ENCODE measurements at places on chromosomes 3 and 15.

GRCh38 chr15:31974855-31975829 lies 55.2 kb upstream of the CHRNA7 start:
- DNase-seq: no peak

GRCh38 chr15:80429964-80430363 lies 25.8 kb downstream of the ARNT2 start:
- no peak for DNase-seq

DNA sequence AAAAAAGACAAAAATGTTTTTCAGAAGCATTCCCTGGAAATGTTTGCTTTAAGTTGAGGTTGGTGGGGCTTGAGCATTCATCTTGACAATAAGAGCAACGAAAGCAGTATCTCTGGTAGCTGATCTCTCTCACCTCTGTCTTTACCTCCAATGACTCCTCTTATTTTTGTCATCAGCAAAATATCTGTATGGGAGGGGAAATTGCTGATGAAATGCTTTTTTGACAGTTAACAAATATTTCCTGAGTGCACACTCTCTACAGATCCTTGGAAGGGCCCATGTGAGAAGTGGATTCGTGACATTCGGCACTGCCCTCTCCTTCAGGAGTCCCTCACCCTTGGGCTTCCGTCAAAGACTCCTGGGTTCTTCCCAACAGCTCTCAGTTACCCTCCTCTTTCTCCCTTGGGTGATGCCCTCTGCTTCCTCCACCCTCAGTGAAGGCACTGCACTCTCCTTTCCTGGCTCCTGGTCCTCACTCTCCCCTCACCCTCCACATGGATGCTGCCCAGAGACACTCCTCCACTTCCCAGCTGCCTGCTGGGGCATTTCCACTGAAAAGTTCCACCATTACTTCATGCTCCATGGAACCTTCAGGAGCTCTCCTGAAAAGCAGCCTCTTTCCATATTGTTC lies 2.9 kb upstream of the CGNL1 start:
- DNase-seq: no peak

DNA sequence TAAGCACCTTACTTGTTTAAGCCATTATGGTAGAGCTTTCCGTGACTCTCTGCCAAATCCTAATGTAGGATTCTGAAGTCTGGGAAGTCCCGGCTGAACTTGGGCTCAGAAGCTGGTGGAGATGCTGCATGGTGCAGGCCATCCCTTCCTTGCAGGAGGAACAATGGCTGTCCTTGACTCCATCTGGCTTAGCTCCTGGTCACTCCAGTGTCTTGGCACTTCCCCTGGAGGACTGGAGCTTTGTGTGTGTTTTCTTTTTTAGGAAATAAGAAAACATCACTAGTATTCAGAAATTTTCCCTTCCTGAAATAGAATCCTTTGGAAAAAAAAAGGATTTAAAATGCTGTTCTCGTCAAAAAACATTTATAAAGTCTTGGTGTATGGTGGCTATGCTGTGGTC lies 209.3 kb upstream of the ROPN1 start:
- DNase-seq: no peak

- DNase-seq: no peak
Measured at GRCh38 chr3:115525731-115526130, 97.6 kb upstream of the GAP43 start.

DNA sequence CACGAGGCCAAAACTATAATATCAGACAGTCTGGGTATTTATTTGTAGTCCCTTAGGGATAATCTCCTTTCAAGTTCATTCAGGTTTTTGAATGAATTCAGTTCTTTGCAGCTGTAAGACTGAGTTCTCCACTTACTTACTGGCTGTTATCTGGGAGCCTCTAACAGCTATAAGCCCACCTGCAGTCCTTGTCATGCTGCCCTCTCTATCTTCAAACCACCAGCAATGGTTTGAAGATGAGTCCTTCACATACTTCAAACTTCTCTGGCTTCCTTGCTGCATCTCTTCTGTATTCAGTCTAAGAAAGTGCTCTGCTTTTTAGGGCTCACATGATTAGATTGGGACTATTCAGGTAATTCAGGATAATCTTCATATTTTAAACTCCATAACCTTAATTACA lies 154.5 kb upstream of the STT3B start:
- no peak for DNase-seq

GRCh38 chr15:65856821-65857455 lies 12.4 kb upstream of the RAB11A start:
- DNase-seq: no peak

- DNase-seq: no peak
Measured at GRCh38 chr3:49198161-49198560, 26.8 kb downstream of the KLHDC8B start.

DNA sequence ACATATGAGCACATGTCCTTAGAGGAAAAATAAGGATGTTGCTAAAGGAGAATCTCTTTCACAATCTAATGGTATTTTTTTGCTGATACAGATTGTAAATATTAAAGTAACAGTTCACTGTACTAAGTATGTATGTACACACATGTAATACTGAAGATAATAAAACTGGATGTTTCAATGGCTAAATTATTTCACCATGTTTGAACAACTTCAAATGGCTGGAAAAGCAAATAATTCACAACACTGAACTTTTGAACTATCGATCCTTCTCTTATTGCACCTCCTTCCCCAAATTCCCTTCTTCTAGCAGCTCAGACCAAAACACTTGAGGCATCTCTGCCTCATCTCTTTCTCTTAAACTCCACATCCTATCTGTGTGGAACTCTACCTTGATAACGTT lies 149.5 kb downstream of the EPHA3 start:
- no peak for DNase-seq

- no peak for DNase-seq
Measured at GRCh38 chr3:98763819-98764418, 779 bp downstream of the ST3GAL6 start.

DNA sequence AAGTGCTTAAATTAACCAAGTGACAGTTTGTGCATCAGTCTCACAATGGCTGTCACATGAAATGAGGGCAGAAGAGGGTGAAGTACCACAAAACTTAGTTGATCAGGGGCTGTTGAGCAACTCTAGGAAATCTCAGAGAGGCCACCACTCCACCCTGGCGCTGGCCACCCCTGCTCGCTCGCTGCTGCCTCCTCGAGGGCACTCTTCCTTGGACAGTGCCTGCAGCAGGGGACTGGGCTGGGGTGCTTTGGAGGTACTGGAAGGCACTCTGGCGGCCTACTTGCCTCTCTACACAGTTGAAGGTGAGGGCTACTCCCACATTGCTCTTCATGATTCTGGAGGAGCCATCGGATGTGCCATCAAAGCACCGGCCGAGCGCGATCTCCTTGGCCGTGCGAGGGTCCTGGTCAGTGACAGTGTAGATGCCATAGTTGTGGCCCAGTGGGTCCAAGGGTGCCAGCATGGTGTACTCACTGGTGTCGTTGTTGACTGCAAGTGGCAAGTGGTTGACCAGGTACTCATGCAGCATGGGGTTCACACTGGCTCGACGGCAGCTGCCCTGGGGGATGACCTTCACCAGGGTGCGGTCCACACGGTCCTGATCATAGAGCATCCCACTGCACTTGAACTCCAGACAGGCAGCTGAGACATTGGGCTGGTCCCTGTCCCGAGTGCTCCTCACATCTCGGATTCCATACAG lies 11.6 kb upstream of the CLPX start:
- no peak for DNase-seq

- DNase-seq: no peak
Measured at GRCh38 chr15:55528812-55529211, 20.8 kb upstream of the DNAAF4 start.

GRCh38 chr15:90681480-90681879 lies 35.7 kb upstream of the BLM start:
- DNase-seq: no peak

GRCh38 chr3:16402451-16402850 lies 111.0 kb downstream of the RFTN1 start:
- no peak for DNase-seq

DNA sequence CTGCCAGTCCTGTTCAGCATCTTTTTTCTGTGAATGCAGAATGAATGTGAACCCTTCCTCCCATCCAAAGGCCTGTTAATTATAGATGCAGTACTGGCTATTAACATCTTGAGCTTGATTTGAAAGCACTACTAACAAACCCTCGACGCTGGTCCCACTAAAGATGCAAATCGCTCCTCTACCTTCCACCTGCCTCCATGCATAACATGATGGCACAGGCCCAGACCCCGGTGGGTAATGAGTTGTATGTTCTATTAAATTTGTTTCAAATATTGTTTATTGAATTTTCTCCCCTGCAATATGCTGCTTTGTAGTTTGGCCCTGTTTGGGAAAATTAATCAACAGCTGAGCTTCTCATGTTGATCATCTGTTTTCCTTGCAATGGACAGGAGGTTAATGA lies 69.3 kb downstream of the RAB11A start:
- no peak for DNase-seq

DNA sequence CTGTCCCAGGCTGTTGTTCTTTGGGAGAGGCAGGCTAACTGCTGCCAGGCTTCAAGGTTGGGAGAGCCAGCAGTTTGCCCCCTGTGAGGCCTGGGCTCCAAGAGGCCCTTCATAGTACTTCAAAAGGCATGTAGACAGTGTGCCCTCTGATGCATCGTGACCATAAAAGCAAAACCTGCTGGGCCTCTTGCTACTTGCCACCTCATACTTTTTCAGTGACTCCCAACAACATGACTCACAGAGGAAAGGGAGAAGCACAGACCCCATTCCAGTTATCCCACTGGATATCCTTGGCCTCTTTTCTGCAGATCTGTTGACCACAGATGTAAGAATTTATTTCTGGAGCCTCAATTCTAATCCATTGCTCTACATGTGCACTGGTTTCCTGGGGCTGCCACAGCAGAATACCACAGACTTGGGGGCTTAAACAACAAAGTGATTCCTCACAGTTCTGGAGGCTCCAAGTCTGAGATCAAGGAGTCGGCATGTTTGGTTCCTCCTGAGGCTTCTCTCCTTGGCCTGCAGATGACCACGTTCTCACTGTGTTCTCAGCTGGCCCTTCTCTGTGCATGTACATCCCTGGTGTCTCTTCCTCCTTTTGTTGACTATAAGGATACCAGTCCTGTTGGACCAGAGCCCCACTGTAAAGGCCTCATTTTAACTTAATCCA lies 8.9 kb upstream of the NSMCE3 start:
- no peak for DNase-seq

- no peak for DNase-seq
Measured at GRCh38 chr3:101249522-101249921, 70.9 kb downstream of the IMPG2 start.

- DNase-seq: no peak
Measured at GRCh38 chr15:72197460-72198355, at the start of gene GRAMD2A. Gene GRAMD2A, minus strand, starts transcription at chr15:72197787.

- DNase-seq: no peak
Measured at GRCh38 chr3:14283092-14283812, 104.6 kb downstream of the LSM3 start.

GRCh38 chr3:80227216-80227615 lies 459.4 kb upstream of the ROBO1 start:
- DNase-seq: no peak

DNA sequence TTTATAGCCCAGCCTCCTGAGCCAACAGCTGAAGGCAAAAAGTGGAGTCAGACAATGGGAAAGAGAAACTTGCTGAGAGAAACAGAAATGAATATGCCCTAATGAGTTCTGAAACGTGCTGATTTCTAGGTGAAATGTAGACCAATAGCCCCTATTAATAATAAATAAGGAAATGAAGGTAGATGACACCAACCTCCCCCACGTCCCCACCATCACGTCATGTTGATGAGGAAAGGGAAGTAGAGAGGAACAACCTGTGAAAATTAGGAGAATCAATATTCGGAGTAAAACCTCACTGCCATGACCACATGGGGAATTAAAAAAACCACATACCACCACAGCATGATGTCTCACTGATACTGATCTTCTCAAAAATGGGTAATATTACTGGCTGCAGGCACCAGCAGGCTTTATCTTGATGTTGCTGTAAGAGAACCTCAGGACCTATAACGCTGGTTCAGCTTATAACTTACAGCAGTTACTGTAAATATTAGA lies 64.0 kb downstream of the KAT2B start:
- DNase-seq: no peak

GRCh38 chr3:177921153-177921552 lies 615.1 kb upstream of the KCNMB2 start:
- DNase-seq: no peak

GRCh38 chr15:58556541-58556940 lies 124.8 kb downstream of the LIPC start:
- no peak for DNase-seq

DNA sequence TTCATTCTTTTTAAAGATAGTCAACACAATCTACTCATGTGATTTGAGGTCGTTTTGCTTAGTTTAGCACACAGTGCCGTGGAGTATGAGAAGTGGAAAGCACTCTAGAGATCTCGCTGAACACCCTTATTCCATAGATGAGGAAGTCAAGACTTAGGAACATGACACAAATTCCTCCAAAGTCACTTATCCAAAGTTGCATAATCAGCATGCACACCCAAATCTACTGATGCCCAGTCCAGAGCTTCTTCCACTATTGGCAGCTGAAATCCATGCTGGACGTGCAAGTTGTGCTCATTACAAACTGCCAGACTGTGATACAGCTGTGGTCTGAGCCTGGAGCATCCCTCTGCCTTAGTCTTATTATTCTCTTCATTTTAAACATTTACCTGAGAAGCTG lies 83.5 kb upstream of the ZNF280D start:
- DNase-seq: no peak

- DNase-seq: no peak
Measured at GRCh38 chr15:66472176-66472999, 25.2 kb downstream of the SNAPC5 start.

- no peak for DNase-seq
Measured at GRCh38 chr15:36601497-36601932, 22.1 kb downstream of the CDIN1 start.

GRCh38 chr3:188348435-188349244 lies 194.7 kb downstream of the LPP start:
- DNase-seq: peak; percentile 6

DNA sequence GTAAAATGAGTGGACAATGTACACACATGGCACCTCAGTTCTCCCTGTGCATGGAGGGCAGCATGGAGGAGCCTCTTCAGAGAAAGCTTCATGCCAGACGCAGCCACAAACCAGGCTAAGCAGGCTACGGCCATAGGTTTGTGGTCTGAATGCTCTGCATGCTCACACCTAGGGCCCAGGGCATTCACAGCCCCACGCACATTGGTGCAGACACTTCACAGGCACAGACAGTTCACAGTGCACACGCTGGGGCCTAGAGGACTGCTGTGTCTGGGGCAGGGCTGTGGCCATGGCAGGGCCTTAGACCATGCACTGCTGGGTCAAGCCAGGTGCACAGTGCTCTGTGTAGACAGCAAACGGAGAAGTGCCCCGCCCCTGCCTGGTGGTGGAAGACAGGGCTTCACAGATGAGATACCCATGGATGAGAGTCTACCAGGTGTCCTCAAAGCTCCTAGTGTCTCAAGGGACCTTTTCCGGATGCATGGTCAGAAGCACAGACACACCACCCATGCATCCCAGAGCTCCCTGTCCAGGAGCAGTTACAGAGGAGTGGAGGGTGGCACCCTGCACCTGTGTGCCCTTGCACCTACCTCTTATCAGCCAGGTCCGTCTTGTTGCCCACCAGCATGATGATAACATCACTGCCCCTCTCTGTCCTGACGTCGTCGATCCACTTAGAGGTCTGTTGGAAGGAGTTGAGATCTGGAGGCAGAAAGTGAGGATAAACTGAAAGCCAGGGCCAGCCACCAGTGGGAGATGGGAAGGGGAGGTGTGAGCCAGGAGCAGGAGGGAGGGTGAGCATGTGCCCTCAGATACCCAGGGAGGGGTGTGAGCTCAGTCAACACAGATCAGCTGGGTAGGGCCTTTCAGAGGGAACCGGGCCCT lies 33.5 kb downstream of the SRPRB start:
- no peak for DNase-seq

GRCh38 chr3:181660337-181660736 lies 51.4 kb upstream of the SOX2 start:
- no peak for DNase-seq

- DNase-seq: no peak
Measured at GRCh38 chr3:89947337-89947954, 840.0 kb downstream of the EPHA3 start.

Data from hypothalamus (tissue), 51 donors.